NCI-H2029 treated with DMSO at 0.1 percent for 48 hours (cell line): ENCODE measurements at places on chromosomes 7 and 10.

DNA sequence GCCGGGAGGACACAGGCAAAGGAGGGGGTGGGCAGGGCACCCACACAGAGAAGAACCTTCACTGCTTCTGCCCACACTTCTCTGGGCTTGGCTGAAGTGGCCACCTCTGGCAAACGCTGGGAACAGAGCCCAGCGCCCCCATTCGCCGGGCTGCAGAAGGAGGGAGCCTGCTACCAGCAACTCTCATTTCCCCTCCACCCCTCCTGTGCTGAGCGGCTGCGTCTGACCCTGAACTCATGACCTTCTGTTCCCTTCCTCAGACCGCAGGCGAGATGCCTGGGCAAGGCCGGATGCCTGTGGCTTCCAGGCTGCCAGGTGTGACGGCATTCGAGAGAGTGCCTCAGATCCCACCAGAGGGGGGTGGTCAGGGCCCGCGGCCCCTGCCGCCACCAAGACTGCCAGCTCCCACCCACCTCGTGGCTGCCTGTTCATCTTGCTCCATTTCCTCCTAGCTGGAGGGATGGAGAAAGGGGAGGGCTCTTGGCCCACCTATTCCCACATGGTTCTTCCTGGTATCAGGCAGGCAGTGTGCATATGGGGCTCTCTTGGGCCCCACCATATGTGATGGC is 19.8 kb downstream of the DNAJB12 start:
- DNase-seq, result no peak

GRCh38 chr7:31134246-31135188 is 82.4 kb downstream of the ADCYAP1R1 start:
- DNase-seq, result peak; percentile 69

- peak; percentile 53 for DNase-seq
These were observed 159.9 kb upstream of the RNF32 start for GRCh38 chr7:156480671-156481070.

DNA sequence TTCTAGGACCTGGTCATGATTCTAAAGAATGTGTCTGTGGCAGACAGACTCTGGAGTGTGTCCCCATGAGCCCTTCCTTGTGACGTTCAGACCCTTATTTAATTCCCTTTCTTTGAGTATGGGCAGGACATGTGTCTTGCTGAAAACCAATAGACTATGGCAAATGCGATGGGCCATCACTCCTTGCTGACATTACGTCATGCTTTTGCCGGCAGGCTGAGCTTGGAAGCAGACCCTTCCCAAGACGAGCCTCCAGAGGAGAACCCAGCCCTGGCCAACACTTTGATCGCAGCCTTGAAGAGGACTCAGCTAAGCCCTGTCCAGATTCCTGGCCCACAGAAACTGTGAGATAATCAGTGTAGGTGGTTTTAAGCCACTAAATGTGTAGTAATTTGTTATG is 18.4 kb upstream of the TMEM236 start:
- no peak for DNase-seq

- DNase-seq, result no peak
These were observed 52.1 kb downstream of the PODXL start for GRCh38 chr7:131504157-131504899.

GRCh38 chr7:105596866-105597265 is 15.6 kb upstream of the EFCAB10 start:
- DNase-seq, result no peak

DNA sequence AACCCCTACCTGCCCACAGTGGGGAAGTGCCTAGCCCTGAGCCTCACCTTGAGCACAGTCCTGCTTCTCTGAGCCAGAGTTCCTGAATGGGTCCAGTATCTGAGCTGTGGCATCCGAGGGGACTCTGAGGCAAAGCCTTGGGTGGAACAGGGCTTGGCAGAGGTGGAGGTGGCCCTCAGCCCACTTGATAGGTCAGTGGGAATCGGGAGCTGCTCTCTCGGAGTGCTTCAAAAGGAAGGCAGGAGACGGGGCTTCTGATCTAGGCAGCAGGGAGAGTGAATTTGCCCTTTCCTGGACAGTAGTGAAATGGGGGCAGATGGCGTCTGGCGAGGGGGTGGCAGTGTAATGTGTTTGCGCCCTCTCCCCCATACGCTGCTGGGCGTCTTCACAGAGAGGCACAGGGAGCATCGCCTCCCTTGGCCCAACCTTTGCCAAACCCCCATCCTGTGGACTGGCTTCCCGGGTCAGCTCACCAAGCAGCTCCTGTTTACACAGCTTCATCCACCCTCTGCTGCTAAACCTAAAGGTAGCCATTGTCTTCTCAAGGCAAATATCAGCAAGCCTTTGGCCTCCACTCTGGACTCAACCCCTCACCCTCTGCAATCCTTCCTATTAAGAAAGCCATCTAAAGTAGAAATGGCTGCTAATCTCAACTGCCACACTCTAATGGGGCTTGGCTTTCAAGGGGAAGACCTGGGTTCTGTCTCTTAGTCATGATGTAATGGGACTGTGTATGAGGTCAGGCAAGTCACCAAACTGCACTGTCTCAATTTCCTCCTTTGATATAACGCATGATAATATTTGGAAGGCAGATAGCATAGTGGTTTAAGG is 21.1 kb upstream of the VDAC2 start:
- DNase-seq, result no peak

- DNase-seq, result no peak
These were observed 733 bp downstream of the HIBADH start for GRCh38 chr7:27661811-27662489.

DNA sequence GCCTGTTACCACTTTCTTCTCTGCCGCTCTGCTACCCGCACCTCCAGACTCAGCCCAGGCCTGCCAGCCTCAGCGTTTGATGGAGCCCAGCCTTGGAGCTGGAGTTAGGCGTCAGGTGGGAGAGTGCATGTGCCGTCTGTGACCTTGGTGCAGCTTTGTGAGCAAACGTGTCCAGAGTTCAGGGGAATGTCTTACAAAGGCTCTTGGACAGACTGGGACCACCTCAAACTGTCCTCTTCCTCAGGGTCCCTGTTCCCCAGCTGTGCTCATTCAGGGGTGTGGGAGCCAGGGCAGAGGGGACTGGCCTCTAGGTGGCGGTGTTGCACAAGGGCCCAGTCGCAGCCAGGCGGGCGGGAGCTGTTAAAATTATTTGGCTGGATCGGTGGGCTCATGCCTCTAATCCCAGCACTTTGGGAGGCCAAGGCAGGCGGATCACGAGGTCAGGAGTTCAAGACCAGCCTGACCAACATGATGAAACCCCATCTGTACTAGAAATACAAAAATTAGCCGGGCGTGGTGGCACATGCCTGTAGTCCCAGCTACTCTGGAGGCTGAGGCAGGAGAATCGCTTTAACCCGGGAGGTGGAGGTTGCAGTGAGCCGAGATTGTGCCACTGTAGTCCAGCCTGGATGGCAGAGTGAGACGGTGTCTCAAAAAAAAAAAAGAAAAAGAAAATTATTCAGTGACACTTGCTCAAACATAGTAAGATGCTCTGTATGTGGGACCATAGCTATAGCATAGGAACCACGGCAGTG is 89.2 kb downstream of the ADCY1 start:
- no peak for DNase-seq

- DNase-seq, result no peak
These were observed 26.1 kb upstream of the CTNNA3 start for GRCh38 chr10:67722113-67722512.

DNA sequence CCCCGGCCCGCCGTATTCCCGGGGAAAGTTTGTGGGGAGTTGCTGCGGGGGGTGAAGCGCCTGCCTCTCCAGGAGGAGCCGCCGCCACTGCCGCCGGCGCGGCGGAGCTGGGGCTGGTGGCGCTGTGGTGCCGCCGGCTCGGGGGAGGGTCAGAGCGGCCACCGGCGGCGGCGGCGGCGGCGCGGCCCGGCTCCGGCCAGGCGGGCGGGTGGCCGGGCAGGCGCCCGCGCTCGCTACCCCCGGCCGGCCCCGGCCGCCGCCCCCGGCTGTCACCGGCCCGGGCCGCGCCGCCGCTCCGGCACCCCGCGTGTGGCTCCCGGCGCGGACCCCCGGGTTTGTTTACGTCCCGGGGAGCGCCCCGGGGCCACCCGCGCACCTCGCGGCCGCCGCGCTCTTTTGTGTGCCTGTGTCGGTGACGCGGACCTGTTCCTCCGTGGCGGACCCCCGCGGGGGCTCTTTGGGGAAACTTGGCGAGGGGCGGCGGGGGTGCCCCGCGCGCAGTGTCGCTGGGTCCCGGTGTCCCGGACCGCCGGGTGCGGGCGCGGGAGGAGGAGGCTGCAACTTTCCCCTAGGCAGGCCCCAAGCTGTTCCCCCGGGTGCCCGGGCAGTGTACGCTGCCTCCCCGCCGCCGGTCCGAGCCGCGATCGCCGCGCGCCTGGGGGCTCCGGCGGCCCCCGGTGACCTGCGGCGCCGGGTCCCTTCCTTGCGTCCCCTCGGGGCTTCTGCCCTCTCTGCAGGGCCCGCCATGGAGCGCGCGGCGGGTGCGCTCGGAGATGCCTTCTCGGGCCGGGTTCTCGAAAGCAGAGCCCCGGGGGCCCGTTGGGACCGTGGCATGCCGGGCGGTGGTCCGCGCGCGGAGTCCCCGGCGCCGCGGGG is 593 bp upstream of the CUX1 start:
- no peak for DNase-seq

GRCh38 chr7:50588937-50589336 is 23.7 kb upstream of the DDC start:
- no peak for DNase-seq

GRCh38 chr7:21357151-21358097 is 70.5 kb upstream of the SP4 start:
- DNase-seq, result no peak

DNA sequence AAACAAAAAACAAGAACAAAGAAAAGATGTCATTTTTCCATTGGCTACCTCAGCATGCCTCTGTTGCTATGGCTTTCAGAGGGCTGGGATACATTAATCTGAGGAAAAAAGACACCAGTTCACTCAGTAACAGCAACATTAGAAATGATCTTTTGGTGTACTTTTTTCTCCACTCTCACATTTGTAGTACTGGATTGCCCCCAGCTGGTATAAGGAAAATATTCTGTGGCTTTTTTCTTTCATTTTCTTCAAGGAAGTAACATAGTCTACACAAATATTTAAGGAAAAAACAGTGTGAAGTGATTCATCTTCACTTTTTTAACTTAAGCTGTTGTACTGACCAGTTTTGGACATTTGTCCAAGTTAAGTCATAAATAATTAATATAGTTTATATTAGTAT is 482.3 kb downstream of the SORCS1 start:
- DNase-seq, result no peak

- no peak for DNase-seq
These were observed 52.2 kb downstream of the IGF2BP3 start for GRCh38 chr7:23418046-23418445.

- DNase-seq, result no peak
These were observed 815 bp downstream of the CCSER2 start for GRCh38 chr10:84329196-84329611.
